ENCODE measurements at places on chromosomes 1 and 21.

- no peak for DNase-seq
Observed at GRCh38 chr1:41572224-41572623, 87.7 kb upstream of the EDN2 start.

- DNase-seq: no peak
Observed at GRCh38 chr21:28548291-28548690, 444.4 kb downstream of the LTN1 start.

DNA sequence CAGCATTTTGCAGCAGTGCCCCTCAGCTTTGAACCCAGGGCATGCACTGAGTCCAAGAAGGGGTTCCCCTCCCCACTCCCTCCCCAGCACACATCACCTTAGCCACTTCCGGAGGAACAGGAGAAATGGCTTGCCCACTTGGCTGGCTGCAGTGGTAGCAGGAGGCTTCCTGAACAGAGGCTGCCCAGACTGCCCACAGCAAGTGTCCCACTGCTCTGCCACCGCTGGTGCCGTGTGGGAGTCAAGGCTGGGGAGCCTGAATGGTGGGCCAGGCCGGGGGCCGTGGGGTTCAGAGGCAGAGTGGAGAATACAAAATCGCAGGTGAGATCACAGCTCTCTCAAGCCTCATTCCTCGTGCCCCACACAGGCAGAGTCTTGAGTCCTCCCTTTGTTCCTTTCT, 34.5 kb downstream of the CD247 start:
- DNase-seq: no peak

GRCh38 chr21:25938658-25939395, 204.1 kb downstream of the GABPA start:
- no peak for DNase-seq

DNA sequence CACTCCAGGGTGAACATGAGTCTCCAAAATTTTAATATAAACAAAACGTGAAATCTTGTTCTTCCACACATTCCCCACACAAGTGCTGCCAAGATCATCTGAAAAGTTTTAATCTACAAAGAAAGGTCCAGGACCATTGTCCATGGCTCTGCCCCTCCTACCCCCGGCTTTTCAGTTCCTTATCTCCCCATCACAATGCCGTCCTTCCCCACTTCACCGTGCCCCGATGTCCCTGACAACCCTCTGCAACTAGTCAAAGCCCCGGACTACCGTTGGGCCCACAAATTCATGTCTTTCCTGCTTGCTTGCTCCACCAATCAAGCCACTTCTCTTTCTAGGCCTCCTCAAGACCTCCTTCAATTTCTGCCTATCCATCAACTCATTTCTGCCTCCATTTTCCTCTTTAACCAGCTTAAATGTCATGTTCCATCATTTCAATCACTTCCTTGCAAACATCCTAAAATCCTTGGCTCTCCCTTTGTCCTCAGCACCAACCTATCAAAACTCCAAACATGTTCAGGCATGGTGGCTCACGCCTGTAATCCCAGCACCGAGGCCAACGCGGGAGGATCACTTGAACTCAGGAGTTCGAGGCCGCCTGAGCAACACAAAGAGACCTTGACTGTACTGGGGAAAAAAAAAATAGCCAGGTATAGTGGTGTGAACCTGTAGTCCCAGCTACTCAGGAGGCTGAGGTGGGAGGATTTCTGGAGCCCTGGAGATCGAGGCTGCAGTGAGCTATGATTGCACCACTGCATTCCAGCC, 14.0 kb upstream of the BMP8B start:
- DNase-seq: no peak

DNA sequence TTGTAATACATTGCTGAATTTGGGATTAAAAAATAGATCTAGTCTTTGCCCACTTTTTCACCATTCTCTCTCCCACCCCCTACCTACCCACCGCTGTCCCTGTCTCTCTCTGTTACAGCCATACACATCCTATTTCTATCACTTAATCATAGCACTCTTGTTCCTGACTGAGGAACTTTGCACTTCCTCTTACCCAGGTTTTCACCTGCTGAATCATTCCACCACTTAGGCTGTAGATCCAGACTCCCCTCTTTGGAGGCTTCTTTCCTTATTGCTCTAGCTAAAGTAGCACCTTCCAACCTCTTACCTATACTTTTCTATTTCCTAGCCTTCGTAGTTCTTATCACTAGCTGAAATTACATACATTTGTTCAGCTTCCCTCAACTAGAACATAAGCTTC, 59.6 kb downstream of the ATP6V1G3 start:
- DNase-seq: no peak

GRCh38 chr1:39960431-39960958, 5.5 kb downstream of the MFSD2A start:
- no peak for DNase-seq

DNA sequence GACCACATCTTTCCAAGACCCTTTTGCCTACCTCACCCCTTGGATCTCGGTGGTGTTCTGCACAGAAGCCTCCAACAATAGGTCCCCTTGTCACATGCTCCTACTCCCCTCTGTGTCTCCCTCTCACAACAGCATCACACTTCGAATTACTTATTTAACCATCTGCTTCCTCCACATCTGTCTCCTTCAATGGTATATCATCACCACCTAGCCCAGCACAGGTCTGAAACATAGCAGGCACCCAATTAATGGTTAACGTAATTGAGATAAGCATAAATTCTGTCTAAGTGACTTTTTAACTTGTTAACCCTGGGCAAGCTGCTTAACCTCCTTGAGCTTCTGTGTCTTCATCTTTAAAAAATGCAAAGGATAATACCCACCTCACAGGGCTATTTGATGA, 100.3 kb upstream of the BARHL2 start:
- no peak for DNase-seq

DNA sequence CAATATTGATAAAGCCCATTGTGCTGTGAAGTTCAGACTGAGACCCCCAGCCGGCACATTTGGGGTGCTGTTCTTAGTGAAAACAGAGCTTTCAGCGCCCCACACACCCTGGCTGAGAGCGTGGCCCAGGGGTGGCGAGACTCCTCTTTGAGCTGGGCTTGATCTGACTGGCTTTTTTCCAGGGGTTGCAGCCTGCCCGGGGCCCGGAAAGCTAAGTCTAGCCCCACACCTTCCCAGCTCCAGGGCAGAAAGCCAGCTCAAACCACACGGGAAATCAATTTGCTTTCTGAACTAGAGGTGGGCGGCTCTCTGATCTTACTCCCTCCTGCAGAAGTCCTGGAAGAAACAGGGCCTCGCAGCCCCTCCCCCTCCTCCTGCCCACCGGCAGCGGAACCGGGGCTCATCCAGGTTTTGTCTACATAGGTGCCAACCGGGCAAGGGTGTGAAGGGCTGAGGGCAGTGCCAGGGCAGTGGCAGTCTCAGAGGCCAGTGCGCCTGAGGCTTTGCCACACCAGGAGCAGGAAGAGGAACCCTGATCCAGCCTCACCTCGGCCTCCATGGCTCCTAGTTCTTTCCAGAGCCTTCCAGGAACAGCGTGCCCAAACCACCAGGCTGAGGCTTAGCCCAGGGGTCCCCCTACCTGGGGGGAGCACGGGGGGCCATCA, 155.3 kb downstream of the NPHP4 start:
- no peak for DNase-seq

- peak; percentile 58 for DNase-seq
Observed at GRCh38 chr1:5994713-5995621, 2.7 kb upstream of the NPHP4 start.

GRCh38 chr1:109655615-109656519, at the start of gene GSTM4:
Gene GSTM4 (plus strand): TSS chr1:109656099. CDS start chr1:109656390, 291 bp downstream.
- DNase-seq: peak; percentile 49

- DNase-seq: no peak
Observed at GRCh38 chr1:180503280-180503862, 994 bp upstream of the ACBD6 start.

- DNase-seq: no peak
Observed at GRCh38 chr1:34406833-34407539, 230.3 kb downstream of the C1orf94 start.

DNA sequence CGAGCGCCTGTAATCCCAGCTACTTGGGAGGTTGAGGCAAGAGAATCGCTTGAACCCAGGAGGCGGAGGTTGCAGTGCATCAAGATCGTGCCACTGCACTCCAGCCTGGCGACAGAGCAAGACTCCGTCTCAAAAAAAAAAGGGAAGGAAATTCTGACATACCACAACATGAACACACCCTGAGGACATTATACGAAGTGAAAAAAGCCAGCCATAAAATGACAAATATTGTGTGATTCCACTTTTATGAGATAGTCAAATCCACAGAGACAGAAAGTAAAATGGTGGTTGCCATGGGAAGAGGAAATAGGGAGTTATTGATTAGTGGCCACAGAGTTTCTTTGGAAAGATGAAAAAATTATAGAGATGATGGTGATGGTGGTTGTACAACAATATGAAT, 41.7 kb downstream of the EVI5 start:
- DNase-seq: no peak

Measured in T-helper 9 cell (primary cell).